ENCODE measurements at places on chromosomes 7 and 10. TPM values are rescaled to one million over a fixed set of nuclear protein-coding genes. Genes with fewer than 3 reads are reported as not detected.
A peak's percentile ranks its signal among the peaks of the same experiment; 100 is the strongest.

Gene NKX2-3
- not detected for polyA plus RNA-seq

- DNase-seq = no peak
Observed at GRCh38 chr10:17836942-17837341, 27.8 kb downstream of the MRC1 start.

DNA sequence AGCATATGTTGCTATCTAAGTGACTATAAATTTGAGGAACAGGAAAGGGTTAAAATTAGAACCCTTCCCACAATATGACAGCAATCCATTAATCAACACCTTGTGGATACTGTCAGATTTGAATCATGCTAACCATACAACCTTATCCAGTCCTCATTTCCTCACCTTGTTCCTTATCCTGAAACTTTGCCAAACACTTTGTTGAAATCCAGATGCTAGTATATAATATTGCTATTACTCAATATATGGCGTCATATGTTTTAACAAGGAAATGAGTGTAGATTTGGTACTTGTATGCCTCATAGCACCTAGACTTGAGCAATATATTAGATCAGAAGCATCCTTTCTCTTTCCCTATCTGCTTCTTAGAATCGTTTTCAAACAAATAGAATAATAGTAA is 66.3 kb upstream of the SLC25A13 start:
- DNase-seq = no peak

DNA sequence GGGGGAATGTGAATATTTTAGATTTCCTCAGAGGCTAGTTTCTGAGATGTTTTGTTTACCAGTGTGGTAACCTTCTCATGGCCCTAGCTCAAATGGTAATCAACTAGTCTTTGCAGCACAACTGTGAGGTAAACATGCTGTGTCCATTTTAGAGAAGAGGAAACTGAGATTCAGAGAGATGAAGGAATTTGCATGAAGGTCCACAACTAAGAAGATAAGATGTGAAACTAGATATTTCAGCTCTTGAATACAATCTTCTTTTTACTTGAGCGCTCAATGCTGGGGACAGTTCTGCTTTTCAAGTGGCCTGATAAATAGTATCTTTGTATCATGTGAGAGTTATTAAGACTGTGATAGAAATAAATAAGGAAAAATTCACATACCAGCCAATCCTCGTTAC is 245.4 kb downstream of the AUTS2 start:
- DNase-seq = no peak

DNA sequence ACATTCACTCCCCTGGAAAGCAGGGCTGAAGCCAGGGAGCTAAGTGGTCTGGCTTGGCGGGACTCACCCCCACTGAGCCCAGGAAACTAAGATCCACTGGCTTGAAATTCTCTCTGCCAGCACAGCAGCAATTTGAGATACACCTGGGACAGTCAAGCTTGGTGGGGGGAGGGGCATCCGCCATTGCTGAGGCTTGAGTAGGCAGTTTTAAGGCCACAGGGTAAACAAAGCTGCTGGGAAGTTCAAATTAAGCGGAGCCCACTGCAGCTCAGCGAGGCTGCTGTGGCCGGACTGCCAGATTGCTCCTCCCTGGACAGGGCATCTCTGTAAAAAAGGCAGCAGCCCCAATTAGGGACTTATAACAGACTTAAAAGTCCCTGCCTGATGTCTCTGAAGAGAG is 108.2 kb upstream of the FAM13C start:
- no peak for DNase-seq

DNA sequence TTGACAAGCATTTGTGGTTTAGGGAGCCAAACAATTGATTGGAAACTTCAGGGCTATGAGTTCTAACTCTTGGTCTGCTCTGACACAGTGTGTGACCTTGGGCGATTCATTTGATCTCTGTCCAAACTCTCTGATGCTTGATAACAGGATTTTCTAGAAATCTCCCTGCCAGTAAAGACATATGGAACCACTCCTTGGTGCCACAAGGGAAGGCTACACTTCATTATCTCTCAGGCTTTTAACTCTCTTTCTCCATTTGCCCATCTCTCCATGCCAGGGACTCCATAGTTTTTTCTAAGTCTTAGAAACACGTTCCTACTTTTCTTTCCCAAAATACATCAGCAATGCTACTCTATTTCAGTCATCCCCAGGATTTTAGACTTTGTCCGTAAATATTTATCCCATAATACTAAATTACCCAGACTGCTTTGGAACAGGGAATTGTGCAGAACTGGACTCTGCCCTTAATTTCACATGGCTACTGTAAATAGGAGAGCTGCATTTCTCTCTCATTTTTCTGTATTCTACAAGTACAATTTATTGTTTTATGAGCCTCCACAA is 488.2 kb downstream of the SUGCT start:
- DNase-seq = no peak

DNA sequence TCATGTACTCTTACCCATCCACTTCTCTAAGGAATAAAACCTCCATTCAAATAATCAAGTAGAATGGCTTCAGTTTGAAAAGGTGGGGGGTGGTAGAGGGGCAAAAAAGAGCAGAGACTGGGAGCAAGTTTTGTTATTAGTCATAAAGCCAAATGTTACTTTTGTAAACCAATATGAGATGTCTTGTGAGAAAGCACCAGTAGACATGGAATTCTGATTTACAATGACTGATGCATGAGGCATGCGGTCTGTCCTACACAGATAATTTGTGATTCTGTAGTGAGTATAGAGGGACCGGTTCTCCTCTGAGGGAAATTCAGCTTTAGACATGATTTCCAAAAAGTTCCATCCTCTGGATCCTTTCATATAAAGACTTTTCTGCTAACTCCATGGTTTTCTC is 12.9 kb upstream of the ABCA13 start:
- DNase-seq = no peak

- peak; percentile 40 for DNase-seq
Observed at GRCh38 chr10:6409971-6410643, 170.0 kb downstream of the PRKCQ start.

DNA sequence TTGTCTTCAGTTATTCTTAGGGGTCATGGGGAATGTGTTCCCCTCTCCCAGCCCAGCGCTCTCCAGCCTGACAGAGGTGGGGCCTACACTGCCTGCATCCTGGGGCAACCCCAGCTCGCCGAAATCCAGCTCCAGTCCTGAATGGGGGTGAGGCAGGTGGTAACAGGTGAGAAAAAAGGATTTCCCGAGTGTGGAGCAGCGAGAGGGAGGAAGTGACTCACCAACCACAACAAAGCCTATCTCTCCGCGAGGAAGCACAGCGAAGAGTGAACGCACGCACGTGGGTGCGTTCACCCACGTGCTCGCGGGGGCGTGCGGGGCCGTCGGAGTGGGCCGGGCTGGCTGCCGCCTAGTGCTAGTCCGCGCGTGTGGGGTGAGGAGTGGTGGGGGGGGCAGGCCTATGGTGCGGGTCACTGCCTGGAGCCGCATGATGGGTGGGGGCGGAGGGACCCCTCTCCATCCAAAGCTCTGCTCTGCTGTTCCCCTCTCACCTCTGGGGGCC is 855 bp upstream of the PALD1 start:
- no peak for DNase-seq

- no peak for DNase-seq
Observed at GRCh38 chr7:30687604-30688003, 5.3 kb upstream of the CRHR2 start.

DNA sequence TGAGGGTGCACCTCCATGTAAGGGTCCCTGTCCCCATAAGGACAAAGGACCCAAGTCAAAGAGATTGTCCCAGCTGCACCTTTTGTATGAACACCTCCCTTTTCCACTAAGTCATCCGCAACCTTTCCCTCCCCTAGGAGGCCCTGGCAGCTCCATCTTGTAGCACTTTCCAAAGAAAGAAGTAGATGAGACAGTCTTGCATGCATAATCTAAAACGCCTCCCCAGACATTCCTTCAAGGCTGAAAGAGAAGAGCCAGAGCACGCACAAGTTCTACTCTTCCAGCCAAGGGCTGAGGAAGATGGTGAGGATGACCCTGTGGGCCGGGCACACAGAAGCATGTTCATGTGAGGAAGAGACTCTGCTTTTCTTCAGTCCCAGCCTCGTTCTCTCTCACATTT is 194.4 kb downstream of the TNS3 start:
- no peak for DNase-seq

Gene IFIT1B
- polyA plus RNA-seq = 1.6 TPM

Gene ATP5F1C
- polyA plus RNA-seq = 405 TPM

Gene PIK3CG
- 2.4 TPM for polyA plus RNA-seq

- DNase-seq = no peak
Observed at GRCh38 chr10:68795886-68796532, 31.3 kb upstream of the STOX1 start.

DNA sequence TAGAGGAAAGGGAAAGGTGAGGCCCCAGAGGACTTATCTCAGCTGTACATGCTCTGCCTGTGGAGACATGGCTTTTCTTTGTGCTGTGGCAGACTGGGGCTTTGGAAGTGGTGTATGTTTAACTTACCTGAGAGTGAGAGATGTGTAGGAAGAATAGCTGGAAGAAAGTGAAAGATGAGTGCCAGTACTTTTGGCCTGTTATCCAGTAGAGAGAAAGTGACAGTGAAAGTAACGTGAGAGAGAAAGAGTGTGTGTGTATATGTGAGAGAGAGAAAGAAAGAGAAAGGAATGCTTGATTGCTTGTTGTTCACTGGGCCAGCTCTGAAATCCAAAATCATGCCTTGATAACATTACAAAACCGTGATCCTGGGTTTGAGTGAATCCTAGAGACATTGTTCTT is 25.5 kb downstream of the MTURN start:
- no peak for DNase-seq

- no peak for DNase-seq
Observed at GRCh38 chr7:149823191-149823630, 15.0 kb upstream of the ZNF862 start.

Gene NXPH1
- 1.6 TPM for polyA plus RNA-seq

Gene CRYGN
- polyA plus RNA-seq = 3.5 TPM

DNA sequence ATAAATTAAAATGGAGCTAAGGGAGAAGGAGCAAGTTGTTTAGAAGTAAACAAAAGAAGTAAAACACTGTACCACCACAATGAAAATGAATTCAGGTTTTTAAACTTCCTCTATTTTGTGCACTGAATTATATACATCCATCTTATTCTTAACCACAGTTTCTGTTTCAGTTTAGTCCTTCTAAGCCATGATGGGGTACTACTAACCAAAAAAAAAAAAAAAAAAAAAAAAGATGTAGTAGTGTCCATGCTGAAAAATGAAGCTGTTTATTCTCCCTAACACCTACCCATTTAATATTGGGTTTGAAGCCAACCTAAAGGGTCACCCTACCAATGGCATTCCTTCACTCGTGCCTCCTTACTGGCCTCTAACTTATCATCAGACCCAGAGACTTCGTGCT is 3.4 kb upstream of the BMPR1A start:
- no peak for DNase-seq

Gene SEPHS1
- 114 TPM for polyA plus RNA-seq

DNA sequence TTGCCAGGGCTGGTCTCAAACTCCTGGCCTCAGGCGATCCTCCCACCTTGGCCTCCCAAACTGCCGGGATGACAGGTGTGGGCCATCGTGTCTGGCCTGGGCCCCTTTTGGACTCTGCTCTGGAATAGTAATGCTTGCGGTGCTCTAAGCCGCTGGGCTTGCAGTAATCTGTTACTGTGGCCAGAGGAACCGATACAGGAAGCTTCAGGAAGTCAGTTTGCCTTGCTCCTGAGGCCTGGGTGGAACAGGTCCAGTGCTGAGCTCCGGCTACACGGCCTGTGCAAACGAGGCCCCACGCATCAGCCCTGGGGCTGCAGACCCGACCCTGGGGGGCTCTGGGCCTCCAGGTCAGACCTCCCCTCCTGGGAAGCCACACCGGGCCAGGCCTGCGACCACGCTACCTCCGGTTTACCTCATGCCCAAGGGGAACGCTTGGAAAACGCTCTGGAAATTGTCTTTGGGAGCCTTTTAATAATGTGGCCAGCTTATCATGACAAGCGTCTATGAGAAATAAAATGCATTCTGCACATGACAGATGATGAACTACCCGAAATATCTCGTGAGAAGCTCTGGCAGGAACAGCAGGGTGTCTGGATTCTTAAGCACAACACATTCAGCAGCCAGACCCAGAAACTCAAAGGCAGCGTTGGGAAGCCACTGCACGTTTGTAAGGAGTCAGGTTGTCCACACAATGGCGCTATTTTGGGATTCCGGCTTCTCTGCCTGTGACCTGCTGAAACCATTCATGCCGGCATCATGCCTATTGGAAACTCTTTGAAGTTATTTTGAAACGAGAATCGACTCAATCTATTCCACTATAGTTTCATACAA is 10.1 kb upstream of the ADAP1 start:
- no peak for DNase-seq

DNA sequence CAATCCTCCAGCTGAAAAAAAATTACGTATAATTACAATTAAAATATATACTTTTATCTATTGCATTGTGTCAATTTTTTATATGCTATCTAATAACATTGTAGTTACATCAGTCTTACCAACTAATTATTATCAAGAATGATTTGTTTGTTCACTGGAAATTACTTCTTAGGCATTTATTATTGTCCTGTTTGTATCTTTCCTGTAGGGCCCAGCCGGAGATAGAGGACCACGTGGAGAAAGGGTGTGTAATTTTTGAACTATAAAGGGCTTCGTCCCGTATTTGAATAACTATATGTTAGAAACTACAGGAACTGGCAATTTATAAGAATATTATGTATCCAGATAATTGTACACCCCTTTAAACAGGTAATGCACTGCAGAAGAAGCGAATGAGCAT is 4.1 kb downstream of the COL1A2 start:
- DNase-seq = no peak

Gene GJD4
- polyA plus RNA-seq = not detected

DNA sequence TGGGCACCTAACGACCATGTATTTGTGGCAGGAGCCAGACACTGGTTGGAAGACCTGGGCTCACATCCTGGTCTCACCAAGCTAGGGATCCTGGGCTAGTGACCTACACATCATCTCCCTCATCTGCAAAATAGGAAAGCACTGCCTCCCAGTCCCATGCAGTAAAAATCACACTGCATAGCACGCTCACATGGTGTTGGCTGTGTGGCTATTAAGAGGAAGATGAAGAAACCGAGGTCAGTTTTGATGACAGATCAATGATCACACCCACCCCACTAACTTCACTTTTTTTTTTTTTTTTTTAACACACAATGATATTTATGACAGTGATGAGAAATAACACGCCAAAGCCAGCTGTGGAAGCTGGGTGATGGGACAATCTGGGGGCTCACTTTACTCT is 146.5 kb downstream of the RNF216 start:
- no peak for DNase-seq

DNA sequence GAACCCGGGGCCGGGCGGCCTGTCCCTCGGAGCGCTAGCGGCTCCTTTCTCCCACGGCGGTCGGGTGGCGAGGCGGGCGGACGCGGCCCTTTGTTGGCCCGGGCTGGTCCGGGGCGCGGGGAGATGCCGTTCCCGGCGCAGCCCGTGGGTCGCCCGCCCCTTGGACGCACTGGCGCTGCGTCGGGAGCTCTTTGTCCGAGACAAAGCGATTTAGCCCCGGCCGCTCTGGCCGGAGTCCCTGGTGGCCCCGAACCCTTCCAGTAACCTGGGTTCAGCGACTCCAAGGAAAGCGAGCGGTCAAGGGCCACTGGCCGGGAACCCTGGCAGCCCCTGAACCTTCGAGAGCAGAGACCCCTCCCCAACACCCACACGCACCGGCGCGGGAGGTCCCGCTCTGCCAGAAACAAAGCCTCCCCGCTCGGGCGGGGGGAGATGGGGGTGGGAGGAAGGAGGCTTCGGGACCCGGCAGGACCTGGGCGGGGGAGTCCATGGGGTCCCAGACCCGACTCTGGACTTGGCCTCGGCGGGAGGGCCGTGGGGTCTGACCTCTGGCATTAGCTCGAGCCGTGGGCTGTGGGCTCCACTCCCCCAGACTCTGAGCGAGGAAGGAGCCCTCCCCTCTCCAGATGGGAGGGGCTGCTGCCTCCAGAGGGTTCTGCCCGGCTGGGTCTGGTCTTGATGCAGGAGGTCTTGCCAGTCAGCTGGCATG is 836 bp downstream of the DPYSL4 start:
- no peak for DNase-seq
